Stimulated activated naive CD8-positive, alpha-beta T cell treated with anti-CD3 and anti-CD28 coated beads, Interleukin-15, amount 100 ng/mL, for 72 hours (primary cell): ENCODE measurements at places on chromosomes 3 and 15.

GRCh38 chr15:32991619-32992111, 202.8 kb downstream of the FMN1 start:
- DNase-seq: no peak

DNA sequence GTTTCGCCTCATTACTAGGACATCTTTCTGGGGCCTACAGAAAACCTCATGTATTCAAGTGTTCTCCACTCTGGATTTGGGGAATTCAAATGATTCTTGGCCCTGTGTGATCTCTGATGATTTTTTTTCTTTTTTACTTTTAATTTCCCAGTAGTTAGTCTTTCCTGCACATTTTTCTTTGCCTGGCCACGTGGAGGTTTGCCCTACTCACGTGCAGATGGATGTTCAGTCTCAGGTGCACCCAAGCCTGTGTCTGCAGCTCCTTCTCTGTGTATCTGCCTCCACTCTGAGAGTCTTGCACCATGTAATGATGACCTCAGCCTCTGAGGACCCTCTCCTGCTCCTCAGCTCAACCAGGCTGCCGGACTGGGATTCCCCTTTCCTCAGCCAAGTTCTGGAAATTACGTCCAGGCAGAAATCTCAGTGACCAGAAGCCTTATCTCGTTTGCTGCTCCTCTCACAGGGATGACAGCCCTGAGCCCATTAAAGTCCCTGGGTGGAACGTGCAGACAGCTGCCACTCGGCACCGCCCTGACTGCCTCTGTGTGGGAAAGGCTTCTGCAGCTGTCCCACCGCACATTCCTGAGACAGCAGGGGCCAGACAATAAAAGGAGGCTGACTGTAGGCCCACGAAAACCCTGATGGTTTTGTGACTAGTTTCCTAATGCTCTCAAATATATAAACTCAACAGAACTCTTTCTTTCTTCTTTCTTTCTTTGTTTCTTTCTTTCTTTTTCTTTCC, 31.4 kb upstream of the GABRB3 start:
- DNase-seq: no peak

DNA sequence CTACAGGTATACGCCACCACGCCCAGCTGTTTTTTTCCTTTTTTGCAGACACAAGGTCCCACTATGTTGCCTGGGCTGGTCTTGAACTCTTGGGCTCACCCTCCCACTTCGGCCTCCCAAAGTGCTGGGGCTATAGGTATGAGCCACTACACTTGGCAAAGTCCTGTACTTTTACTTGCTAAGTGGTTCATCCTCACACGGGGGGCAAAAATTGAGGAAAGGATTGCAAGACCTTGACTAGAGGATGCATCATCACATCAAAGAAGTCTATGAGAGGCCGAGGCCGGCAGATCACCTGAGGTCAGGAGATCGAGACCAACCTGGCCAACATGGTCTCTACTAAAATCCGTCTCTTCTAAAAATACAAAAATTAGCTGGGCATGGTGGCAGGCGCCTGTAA, 116.5 kb upstream of the FAM174B start:
- DNase-seq: no peak

- DNase-seq: no peak
Measured at GRCh38 chr3:152902141-152902669, 67.3 kb downstream of the P2RY1 start.

DNA sequence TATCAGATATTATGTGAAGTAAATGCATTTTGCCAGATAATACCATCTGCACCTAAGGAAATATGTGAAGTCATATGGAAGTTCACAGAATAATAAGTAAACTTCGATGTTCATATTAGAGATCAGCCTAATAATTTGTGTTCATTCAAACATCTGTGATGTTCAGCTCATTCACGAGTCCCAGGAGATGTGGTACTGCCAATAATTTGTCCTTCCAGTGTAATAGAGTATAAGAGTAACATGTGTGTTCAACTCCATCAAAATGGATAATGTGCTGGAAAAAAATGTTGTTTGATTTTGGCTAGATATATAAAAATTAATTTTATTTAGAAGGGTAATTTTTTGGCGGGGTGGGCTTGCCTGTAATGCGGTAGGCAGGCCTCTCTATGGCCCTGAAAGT, 75.4 kb upstream of the ARL6 start:
- DNase-seq: no peak

DNA sequence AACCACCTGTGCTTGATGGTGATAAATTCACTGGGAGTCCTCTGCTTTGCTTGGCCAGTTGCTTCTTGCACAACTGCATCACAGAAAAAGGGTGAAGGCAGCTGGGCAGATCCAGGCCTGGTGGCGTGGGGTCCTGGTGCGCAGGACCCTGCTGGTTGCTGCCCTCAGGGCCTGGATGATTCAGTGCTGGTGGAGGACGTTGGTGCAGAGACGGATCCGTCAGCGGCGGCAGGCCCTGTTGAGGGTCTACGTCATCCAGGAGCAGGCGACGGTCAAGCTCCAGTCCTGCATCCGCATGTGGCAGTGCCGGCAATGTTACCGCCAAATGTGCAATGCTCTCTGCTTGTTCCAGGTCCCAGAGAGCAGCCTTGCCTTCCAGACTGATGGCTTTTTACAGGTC, 31.1 kb upstream of the IQCF2 start:
- DNase-seq: no peak

GRCh38 chr15:98257290-98257689, 296.8 kb downstream of the ARRDC4 start:
- DNase-seq: no peak

- DNase-seq: no peak
Measured at GRCh38 chr3:142897807-142898206, 8.9 kb upstream of the PCOLCE2 start.

DNA sequence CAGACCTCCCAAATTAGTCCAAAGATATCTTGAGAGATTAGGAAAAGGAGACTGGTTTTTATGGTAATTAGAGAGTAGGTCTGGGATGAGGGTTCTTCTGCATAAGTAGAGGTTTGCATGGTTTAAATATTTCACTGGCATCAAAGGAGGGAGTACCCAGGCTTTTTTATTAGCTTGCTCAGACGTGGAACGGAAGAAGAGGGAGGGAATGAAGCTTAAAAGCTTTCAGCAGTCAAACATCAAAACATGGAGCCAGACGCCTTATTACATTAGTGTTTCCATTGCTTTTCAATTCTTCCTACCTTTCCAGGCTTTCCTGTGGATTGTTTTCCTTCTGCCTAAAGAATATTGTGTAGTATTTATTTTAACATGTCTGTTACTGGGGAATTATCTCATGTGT, 342.1 kb upstream of the SOX2 start:
- no peak for DNase-seq

- DNase-seq: no peak
Measured at GRCh38 chr15:46858150-46858549, 859.2 kb upstream of the SEMA6D start.

DNA sequence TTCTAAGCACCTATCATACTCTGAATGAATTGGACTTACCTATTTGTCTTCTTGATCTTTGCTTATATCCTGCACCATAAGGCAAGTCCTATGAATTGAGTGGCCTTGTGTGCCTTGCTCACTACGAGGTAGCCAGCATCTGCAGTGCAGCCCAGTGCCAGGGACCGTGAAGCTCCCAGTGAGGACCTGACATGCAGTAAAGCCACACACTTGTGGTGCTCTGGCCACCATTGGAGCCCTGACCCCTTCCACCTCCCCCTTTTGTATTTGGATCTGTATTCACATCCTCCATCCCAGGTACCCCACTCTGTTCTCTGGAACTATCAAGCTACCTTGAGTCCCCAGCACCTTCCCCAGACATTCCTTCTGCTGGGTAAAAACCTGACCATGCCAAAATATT, 52.1 kb downstream of the BSN start:
- no peak for DNase-seq

- no peak for DNase-seq
Measured at GRCh38 chr3:70703305-70704102, 391.1 kb upstream of the MDFIC2 start.
